ENCODE measurements at places on chromosomes 16 and 17.

DNA sequence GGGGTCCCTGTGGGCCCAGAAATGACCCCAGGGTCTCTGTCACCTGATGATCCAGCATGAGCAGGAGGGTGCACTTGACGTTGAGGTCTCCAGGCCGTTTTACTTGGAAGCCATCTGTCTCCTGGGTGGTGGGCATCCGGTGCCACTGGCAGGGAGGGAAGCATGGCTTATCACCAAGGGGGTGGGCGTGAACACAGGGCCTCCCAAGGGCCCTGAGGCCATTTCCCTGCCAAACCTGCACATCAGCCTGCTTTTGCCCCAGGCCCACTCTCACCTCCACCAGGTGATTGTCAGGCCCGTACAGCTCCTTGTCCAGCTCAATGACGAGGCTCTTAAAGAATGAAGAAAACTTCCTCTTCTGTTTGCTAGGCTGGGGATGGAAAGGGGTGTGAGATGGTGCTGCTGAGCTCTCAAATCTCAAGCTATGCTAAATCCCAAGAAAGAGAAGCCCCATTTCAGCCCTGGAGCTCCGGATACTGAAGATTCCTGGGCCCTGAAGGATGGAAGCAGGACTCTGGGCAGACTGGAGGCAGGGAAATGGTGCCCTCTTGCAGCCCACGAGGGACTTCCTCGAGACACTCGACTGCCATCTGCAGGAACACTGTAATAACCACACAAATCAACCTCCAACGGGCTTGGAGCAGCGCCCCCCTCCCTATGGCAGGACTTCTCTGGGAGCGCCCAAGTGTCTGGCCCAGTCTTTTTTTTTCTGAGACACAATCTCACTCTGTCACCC lies 7.1 kb upstream of the FTSJ3 start:
- peak; percentile 83 for DNase-seq

GRCh38 chr17:71033336-71033735 lies 864.0 kb downstream of the KCNJ2 start:
- no peak for DNase-seq

GRCh38 chr16:52649870-52650269 lies 102.9 kb upstream of the TOX3 start:
- DNase-seq, result no peak

DNA sequence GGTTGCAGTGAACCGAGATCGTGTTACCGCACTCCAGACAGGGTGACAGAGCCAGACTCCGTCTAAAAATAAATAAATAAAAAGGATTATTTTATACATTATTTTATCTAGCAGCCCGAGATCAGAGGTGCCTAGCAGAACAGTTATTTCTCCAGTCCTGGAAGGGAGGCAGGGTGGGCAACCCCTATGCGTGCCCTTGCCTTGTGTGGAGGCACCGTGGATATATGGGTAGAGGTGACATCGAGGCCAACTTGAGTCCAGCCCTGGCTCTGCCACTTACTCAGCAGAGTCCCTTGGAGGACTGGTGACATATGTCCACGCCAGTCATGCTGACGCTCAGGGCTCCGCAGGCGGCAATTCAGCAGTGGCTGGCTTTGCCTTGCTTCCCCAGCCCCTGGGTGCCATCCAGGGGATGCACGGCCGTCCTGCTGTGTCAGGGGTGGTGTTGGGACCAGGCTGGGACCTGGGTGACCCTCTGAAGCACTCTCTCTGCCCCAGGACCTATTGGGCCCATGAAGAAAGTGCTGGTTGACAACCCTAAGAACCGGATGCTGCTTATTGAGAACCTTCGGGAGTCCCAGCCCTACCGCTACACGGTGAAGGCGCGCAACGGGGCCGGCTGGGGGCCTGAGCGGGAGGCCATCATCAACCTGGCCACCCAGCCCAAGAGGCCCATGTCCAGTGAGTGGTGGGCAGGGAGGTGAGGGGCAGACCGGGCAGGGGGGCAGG lies 13.2 kb downstream of the GALK1 start:
- no peak for DNase-seq

DNA sequence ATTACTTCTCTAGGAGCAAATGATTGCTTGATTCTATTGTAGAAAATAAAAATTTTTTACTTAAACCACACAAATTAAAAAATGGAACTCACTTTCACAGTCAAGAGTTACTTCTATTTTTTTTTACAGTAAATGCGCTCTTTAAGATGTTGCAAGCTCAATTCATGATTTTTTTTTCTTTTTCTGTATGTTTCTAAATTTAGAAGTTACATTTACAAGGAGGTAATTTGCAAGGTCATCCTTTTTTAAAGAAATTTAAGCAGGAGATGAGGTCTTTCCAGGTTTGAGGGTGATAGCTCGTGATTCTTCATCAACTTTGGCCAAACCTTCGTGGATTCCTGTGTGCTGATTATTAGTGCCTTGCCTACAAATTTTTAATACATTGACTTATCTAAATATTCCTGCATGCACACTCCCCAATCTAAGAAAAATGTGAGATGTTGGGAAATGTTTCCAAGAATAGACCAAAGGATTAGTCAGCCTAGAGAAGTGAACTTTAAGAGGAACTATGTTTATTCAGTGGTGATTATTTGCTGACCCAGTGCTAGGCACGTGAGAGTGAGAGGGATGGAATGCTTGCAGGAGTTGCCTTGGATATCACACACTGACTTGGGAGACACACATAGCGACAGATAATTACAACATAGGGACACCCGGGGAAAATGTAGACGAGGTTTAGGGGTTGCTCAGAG lies 429.8 kb downstream of the MAF start:
- no peak for DNase-seq

DNA sequence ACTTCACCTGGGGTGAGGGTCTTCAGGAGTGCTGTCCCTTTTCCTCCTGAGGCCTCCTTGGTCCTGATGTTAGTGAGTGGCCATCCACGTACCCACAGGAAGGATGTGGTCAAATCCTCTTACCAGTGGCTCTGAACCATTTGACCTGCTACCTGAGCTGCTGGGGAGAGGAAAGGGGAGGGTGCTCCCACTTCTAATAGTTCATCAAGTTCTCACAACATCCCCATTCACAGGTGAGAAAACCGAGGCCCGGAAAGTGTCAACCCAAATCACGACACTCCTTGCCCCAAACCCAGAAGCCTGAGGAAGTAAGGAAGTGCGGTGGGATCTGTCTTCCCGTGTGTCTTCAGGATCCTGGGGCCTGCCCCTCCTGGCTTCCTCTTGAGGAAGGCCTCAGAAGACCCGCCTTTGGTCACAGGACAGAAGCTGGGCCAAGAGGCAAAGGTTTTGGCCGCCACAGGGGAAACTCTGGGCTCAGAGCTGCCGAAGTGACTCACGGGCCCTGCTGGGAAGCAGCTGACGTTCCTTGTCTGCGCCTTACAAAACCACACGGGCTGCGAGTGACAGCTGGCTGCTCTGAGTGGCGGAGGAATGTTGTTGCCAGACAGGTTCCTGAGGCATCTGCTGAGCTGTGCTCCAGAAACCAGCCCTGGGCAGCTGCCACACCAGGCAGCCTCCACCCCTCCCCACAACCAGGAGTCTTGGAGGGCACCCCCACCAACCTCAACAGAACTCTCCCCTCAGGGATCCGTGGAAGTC lies 13.9 kb upstream of the KIFC3 start:
- DNase-seq, result peak; percentile 73

DNA sequence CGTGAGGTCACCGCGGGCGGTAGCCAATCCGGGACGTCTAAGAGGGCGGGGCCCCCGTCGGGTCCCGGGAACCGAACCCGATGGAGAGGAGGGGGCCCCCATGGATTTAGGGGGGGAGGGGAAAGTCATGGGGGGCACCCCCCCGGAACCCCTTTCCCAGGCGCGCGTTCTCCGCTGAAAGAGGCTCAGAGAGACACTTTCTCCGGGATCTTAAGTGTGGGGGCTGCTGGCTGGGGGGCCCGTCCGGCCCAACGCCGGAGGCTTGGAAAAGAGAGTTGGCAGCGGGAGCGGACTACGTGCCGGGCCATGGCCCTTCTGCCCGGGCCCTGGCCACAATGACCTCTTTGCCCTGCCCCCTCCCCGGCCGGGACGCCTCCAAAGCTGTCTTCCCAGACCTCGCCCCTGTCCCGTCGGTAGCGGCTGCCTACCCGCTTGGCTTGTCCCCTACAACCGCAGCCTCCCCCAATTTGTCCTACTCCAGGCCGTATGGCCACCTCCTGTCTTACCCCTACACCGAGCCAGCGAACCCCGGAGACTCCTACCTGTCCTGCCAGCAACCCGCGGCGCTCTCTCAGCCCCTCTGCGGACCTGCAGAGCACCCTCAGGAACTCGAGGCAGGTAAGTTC lies at the start of gene DLX4:
TSS of gene DLX4 (plus strand) at position 57 of the 626 bp plus-strand sequence. CDS start at position 336, 279 bp downstream.
- no peak for DNase-seq

DNA sequence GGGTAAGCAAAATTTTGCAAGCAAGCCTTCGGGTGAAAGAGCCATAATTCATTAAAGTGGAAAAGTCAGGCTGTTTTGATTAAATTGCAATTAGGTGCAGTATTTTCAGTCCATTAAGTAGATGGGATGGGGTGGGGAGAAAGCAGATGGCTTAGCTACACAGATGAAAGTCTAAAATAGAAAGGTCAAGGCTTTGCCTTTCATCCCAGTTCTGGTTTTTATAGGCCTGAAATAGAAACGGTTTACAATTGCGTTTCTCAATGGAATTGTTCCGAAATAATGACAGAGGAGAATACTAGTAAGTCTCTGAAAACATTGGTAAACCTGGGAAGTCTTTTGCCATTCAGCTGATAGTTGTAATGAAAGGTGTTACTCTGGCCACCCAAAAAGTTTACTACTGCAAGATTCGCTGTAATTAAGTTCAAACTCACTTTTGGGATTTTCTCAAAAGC lies 1.5 kb downstream of the PPM1E start:
- no peak for DNase-seq

DNA sequence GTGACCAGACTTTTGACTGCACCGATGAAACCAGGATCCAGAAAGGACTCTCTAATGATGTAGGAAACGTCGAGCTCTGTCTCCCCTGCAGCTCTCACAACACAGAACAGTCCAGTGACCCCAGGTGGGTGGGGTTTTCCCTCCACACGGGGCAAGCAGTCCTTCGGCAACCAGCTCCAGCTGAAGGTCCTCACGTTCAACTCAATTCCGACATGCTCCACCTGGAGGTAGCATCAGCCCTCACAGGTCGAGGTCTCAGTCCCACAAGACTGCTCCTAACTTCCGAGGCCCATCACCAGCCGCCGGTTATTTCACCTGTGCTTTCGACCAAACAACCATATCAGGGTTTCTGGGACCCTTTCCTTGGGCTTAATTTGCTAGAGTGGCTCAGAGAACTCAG lies 28.2 kb downstream of the ITGAE start:
- DNase-seq, result no peak

GRCh38 chr17:44797802-44798201 lies 32.3 kb downstream of the GJC1 start:
- no peak for DNase-seq

GRCh38 chr16:50721549-50722404 lies 20.1 kb upstream of the CYLD start:
- no peak for DNase-seq

DNA sequence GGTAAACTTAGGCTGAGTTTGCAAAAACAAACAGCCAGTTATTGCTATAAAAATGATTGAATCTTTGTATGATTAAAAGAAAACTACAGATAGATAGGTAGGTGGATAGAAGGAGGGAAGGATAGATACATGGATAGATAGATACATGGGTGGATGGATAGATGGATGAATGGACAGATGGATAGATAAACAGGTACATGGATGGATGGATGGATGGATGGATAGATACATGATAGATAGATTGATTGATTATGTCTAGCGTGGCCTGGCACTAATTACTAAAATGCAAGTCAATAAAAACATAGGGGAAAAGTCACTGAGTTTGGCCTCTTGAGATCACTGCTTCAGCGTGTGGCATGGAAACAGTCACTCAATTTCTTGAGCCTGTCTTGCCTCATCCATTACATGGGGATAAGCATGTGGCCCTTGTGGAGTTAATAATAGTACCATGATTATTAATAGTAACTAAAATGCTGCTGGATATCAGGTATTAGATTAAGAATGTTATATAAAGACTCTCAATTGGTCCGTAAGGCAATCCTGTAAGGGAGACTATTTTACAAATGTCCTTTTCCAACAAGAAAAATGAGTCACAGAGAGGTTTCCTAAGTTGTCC lies 184.9 kb downstream of the HS3ST3A1 start:
- no peak for DNase-seq

DNA sequence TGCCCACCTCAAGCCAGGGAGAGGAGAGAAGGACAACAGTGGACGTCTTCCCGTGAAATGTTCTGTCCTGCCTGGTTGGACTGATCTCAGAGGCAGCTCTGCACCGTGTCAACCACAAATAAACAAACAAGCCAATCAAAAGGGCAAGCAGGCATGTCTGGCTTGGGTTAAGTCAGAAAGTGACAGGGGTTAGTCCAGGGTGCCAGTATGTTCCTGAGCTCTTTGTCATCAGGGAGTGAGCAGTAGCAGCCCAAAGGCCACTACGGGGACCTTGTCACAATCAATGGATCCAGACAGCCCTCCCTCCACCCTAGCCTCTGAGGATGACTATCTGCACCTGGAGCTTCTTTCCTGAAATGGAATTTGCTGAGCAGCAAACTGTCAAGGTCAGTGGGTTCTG lies 35.0 kb downstream of the CNGB1 start:
- no peak for DNase-seq

DNA sequence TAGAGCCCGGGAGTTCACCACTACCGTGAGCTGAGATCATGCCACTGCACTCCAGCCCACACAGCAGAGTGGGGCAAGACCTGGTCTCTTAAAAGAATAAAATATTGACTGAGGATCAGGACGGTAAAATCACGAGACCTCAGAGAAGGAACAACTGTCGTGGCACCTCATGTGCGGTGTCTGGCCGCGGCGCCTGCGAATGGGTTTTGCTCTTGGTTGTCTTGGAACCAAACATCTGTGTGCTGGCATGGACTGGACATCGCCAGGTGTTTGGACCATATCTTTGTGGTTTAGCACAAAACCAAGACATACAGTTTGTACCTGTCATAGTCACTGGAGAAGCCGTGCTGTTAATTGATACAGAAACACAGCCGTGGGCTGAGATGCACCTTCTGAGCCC lies 212.9 kb upstream of the CHMP6 start:
- no peak for DNase-seq

DNA sequence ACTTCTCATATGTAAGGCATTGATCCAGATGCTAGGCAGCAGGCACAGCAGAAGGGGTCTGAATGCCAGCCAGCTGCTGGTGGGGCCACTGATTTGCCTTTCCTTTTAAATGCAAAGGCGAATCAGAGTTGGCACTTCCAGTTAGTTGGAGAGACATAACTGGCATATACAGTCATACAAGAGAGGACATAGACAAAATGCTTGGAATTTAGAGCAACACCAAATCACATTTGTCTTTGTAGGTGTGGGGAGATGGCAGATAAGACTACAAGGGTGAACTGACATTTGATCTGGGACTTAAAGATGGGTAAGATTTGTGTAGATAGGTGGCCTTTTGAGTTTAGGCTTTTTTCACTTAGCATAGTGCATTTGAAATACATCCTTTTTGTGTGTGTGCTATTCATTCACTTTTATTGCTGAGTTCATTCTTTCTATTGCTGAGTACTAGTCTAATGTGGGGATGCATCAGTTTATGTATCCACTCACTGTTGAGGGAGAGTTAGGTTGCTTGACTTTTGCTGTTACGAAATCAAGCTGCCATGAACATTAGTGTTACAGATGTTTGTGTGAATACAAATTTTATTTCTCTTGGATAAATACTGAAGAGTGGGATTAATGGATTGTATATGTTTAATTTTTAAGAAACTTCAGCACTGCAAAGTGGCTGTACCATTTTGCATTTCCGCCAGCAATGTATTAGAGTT lies 74.1 kb downstream of the SPECC1 start:
- DNase-seq, result no peak
